ENCODE measurements at places on chromosomes 2 and 18.

GRCh38 chr2:96528006-96528699, 8.4 kb upstream of the ARID5A start:
- no peak for DNase-seq

- no peak for DNase-seq
Observed at GRCh38 chr2:159895258-159896065, 97.5 kb upstream of the CD302 start.

- peak; percentile 83 for DNase-seq
Observed at GRCh38 chr2:235740821-235741220, 247.0 kb downstream of the AGAP1 start.

- peak; percentile 29 for DNase-seq
Observed at GRCh38 chr2:239826786-239827522, 198.2 kb downstream of the NDUFA10 start.

DNA sequence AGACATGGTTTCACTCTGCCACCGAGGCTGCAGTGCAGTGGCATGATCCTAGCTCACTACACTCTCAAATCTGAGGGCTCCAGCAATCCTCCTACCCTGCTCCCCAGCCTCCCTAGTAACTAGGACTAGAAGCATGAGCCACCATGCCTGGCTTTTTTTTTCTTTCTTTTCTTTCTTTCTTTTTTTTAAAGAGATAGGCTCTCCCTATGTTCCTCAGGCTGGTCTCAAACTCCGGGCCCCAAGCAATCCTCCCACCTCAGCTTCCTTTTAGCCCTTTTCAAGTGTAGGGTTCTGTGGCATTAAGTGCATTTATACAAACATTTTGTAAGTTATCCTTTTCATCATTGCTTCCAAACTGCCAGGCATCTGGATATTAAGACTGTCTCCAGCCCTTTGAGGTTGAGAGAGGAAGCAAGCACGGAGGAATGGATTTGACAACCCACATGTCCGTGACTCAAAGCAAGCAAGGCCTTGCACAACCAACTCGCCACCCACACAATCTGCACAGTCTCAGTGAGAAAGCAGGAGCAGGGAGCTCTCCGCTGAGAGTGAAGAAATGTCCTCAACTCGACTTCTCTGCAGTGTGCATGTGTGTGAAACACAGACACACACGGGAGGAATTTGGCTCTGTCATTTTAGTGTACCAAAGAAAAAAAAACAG, 65.6 kb downstream of the ATP8B1 start:
- no peak for DNase-seq

DNA sequence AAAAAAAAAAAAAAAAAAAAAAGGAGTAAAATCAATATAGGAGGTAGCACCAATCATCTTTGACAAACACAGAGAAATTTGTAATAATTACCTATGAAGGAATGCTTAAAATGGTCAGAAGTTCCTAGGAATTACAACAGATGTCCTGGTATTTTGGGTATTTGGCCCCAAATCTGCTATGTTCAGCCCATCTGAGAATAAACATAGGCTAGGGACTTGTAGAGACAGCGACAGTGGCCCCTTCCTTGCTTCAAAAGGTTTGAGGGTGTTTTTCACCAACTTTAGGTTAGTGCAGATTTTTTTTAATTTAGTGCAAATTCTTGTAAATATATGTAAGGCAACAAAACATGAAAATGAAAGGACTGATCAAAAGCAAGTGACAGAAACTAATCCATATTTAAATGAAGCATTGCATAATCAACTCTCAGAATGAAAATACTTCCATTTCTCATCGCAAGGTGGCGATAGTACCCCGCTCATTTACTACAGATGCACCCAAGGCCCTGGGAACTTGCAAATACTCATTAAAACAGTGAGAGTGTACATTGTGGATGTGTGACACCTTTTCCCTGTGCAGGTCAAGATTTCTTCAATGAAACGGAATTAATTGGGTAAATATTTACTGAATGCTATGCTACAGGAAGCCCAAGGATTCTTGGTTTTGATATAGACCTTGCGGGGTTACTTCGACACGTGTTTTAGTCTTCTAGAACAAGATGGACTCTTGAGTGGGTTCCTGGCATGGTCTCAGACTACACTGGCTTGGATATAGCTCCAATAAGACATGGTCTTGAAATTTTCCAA, 44.6 kb downstream of the FAM124B start:
- DNase-seq, result peak; percentile 82

DNA sequence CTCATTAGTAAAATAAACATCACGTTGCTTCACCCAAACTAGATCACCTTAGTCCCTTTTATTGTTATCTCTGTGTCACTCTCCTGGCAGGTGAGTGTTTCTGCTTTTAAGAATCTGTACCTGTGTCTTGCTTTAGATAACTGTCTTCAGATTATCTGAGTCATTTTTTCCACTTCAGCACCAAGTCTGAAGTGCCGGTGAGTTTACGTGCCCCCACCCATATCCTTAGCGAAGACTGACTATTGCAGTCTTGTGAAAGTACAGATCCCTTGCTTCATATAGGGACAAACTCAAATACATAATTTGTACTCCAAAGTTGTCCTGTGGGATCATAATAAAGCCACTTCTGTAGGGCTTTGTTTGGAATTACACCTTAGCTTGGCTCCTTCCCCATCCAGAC, 41.1 kb downstream of the SCN2A start:
- no peak for DNase-seq

- DNase-seq, result no peak
Observed at GRCh38 chr2:212811036-212811805, 272.6 kb upstream of the ERBB4 start.

DNA sequence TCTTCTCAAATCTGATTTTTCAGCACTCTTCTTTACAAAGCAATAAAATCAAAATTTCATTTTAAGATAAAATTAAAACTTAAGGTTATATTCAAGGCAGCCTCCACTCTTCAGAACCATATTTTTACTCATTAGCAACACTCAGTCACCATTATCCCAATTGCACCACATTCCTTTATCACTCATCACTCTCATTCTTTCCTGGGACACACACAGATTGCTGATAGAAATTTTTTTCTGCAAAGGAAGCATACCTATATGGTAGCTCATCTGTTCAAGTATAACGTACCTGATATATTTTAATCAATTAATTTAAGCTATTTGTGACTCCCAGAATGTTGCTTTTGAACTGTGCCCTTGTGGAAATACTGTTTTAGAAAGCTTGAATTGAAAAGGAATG, 1559.3 kb upstream of the ZEB2 start:
- DNase-seq, result no peak

GRCh38 chr2:113406114-113406513, 31.4 kb upstream of the ZNG1B start:
- peak; percentile 73 for DNase-seq

GRCh38 chr2:231936491-231936890, 10.3 kb upstream of the NPPC start:
- no peak for DNase-seq

GRCh38 chr2:64192664-64193105, 48.5 kb upstream of the PELI1 start:
- DNase-seq, result no peak

- no peak for DNase-seq
Observed at GRCh38 chr18:29594493-29594892, 1417.6 kb upstream of the CDH2 start.

DNA sequence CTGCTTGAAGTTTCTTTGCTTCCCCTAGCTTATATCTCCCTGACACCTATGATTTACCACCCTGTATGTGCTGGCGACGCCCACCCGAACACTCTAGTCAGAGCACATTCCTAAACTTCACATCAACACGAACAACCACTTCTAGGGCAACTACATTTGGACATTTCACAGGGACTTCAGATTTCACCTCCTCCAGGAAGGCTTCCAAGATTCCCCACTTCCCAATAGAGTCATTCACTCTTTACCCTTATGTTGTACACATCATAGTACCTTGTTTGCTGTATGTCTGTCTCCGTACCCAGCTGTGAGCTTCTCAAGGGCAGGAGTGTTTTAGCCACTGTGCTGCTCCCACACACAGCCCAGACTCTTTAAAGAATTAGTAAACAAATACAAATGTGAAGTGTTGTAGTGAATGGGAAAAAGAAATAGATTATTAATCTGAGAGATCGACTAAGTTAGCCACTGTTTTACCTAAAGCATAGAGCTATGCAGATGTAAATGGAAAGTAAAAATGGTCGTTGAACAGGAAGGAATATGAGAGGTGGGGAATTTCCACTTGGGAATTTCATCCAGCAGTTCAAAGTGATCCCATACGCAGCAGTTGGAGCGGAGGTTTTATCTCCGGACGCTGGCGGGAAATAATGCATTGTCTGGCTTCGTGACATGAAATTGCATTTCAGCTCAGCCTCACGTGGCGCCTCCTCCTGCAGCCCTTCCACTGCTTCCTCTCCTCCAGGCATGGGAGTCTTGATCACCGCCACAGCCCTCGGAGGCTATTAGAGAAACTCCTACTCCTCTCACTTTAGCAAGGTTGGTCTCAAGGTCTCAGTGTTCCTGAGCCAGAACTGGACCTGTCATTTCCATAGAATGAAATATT, 233.4 kb upstream of the COPS8 start:
- peak; percentile 32 for DNase-seq

DNA sequence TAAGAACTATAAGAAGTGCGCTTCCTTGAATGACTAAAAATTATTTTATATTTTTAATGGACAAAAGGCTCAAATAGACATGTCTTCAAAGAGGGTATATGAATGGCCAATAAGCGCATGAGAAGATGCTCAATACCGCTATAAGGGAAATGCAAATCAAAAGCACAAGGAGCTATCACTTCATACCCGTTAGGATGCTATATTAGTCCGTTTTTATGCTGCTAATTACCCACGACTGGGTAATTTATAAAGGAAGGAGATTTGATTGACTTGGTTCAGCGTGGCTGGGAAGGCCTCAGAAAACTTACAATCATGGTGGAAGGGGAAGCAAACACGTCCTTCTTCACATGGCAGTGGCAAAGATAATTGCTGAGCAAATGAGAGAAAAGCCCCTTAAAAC, 20.5 kb upstream of the PPP4R1 start:
- DNase-seq, result no peak

GRCh38 chr2:60482222-60482621, 71.2 kb downstream of the BCL11A start:
- no peak for DNase-seq

DNA sequence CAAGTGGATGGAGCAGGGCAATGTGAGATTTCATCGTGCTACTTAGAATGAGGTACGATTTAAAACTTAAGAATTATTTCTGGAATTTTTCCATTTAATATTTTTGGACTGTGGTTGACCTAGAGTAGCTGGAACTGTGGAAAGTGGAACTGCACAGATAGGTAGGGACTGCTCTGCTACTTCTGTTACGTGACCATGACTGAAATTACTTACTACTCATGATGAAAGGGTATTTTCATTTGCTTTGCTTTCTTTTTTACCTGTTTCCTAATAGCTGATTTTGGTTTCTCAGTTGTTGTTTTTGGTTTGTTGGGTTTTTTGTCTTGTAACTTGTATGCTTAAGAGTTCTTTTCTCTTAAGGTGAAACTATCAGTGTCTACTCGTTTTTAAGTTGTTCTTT, 11.4 kb downstream of the UBE2E3 start:
- DNase-seq, result no peak

DNA sequence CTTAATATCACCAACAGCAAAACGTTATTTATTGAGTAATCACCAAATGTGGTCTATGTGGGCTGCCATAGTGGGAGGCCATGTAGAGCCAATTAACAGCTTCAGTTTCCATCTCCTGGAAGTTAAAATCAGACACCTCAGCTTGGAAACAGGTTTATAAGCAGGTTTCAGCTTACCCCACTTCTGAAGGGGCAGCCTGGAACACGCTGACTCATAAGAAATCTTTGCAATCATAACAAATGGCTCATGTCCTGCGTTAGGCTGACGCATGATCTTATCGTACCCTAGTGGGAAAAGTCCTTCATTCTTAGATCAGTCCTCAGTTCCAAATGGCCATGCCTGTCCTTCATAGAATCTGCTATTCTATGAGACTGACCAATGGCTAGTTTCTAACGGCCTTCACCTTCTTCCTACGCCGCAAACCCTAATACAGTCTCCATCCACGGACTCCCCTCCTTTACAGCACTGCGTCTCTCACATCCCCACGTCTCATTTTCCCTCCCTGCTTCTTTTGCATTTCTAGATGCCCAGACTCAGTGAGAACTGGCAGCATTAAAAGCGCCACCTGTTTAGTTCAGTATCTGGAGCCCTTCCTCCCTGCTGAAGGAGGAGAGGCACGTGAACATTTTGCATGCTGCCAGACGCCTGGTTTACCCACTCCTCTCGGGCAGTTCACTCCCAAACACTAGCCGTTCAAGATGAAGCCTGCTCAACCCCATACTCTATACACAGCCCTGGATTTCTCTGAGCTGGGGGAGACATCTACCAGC, 24.2 kb upstream of the BZW1 start:
- no peak for DNase-seq

- DNase-seq, result no peak
Observed at GRCh38 chr18:43964666-43965065, 687.4 kb upstream of the SYT4 start.

DNA sequence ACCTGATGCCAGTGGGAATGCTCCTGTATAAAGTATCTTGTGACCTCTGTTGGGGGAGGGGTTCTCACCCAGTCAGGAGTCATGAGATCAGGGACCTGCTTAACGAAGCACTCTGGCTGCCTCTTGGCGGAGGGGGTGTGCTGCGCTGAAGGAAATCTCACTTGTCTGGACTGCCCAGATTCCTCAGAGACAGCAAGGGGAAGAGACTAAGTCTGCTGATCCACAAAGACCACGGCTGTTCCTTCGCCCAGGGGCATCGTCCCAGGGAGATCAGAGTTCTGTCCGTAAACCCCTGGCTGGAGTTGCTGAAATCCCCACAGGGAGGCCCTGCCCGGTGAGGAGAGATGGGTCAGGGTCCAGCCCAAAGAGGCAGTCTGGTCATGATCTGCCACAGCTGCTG, 168.4 kb downstream of the CCBE1 start:
- no peak for DNase-seq

DNA sequence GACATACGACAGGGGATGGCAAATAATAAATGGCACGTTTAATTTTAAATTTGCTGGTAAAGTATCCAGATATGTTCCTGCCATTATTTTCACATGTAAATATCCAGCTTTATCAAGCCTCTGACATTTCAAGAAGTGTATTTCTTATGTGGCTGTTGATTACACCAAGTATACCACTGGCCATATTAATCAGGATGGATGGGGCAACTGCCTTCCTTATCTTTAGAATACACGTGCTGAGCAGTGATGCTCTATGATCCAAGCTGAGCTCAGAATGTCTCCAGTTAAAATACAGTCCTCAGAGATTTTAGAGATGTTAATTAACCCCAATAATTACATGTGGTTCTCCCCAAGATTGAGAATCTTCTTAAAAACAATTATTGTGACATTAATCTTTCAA, 38.3 kb upstream of the RAPGEF4 start:
- no peak for DNase-seq

DNA sequence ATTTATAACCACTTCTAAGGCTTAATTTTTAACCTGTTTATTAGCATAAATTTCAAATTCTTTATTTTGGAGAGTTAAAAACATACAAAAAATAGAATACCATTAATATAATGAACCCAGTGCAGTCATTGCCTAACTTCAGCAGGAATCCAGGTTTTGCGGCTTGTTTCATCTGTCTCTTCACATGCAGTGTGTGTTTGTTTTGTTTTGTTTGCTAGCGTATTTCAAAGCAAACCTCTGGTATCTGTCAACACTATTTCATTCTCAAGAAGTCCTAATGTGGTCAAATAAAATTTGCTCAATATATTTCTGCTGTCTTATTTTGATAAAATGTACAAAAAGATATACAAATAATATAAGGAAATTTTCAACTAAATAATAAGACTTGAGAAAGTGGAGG, 328.5 kb downstream of the AGPS start:
- DNase-seq, result no peak

GRCh38 chr2:110732422-110733413, at the start of gene ACOXL:
ACOXL (plus strand) TSS chr2:110732573; CDS start chr2:110768390, 35,817 bp downstream.
- peak; percentile 93 for DNase-seq

All from endodermal cell (in vitro differentiated cells).